ENCODE measurements at places on chromosomes 3 and 15.

DNA sequence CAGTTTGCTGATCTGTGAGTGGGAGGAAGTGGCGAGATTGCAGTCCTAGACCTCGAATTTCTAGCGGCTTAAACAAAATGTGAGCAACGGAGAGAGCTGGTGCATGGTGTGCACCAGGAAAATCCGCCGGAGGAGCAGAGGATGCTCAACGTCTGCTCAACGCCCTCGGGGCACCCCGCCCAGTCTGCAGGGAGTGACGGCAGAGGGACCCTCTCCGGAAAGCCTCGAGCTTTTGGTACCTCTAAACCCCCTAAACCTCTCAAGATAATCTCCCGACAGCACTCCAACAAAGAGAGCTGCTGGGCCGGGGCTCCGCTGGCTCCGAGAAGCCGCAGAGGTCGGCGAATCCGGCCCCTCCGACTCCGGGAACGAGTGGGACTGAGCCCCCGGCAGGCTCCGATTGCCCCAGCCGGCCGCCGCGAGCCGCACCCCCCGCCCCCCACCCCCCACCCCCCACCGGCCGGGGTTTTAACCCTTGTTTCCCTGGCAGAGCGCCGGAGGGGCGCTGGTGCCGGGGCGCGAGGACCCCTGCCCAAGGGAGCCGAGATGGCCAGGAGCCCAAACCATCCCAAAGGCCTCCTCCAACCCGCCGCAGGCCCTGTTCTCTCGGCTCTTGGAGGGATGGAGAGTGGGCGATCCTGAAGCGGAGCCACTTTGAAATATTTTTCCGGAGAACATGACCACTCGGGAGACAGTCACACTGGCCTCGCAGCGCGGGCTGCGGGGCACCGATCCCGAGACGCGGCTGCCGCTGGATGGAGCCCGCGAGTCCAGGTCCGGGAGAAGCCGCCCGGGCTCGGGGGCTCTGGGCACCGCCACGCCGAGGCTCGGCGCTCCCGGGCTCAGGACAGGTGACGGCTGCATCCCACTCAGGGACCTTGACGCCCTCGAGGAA, 1.5 kb downstream of the MEGF11 start:
- DNase-seq: peak; percentile 53

DNA sequence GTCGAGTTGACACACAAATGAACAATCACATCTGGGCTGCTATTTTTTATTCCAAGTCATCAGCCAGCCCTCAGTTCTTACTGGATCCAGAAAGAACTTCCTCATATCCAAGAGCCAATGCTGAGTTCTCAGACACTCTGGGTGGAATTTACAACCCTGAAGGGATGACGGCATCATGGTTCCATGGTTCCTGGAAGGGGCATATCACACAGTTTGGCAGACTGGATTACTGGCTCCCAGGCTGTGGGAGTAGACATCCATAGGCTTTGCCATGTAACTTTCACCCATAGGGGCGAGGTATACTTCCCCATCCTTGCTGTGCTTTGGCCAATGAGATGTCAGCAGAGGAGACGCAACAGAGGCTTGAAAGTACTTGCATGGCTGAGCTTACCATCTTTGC, 26.9 kb upstream of the KBTBD12 start:
- DNase-seq: no peak

- DNase-seq: no peak
Observed at GRCh38 chr15:94306700-94307650, 75.6 kb downstream of the MCTP2 start.

GRCh38 chr15:74906067-74906449, 593 bp downstream of the FAM219B start:
- no peak for DNase-seq

DNA sequence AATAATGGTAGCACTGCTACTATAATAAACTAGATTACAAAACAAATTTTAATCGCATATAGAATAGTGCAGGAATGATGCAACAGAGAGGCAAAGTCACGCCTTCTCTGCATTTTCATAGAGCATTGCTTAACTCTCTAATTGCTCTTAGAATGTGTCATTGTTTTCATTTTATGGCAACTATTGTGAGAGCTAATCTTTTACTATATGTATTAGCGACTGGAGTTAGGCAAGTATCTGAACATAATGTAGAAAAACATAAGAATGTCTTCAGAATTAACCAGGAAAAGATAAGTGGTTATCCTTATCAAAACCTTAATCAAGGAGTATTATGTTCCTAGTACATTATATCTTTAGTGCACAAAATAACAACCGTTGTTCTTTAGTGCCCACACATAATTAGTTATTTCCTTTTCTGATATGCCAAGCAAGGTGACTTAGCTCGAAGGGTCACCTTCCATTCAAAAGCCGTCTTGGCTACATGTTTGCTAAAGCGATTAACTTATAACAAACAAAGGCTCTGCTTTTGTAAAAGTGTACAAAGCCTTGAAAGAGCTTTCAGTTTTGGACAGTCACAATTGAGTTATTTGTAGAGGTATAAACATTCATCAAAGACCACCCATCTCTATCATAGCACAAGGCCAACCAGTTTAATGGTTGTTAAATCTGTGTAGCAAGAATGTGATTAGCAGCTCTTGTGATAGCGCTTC, 1328.9 kb downstream of the ROBO2 start:
- DNase-seq: no peak

GRCh38 chr3:47503033-47503432, 10.5 kb downstream of the ELP6 start:
- no peak for DNase-seq

DNA sequence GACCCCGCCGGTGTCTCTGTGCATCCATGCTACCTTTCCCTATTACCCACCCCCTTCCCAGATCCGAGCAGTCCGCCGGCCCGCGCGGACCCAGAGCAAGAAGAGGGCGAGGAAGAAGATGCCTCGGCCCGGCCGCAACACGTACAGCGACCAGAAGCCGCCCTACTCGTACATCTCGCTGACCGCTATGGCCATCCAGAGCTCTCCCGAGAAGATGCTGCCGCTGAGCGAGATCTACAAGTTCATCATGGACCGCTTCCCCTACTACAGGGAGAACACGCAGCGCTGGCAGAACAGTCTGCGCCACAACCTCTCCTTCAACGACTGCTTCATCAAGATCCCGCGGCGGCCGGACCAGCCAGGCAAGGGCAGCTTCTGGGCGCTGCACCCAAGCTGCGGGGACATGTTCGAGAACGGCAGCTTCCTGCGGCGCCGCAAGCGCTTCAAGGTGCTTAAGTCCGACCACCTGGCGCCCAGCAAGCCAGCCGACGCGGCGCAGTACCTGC, 788 bp downstream of the FOXB1 start:
- peak; percentile 39 for DNase-seq

- DNase-seq: no peak
Observed at GRCh38 chr3:181695661-181696491, 15.8 kb upstream of the SOX2 start.

DNA sequence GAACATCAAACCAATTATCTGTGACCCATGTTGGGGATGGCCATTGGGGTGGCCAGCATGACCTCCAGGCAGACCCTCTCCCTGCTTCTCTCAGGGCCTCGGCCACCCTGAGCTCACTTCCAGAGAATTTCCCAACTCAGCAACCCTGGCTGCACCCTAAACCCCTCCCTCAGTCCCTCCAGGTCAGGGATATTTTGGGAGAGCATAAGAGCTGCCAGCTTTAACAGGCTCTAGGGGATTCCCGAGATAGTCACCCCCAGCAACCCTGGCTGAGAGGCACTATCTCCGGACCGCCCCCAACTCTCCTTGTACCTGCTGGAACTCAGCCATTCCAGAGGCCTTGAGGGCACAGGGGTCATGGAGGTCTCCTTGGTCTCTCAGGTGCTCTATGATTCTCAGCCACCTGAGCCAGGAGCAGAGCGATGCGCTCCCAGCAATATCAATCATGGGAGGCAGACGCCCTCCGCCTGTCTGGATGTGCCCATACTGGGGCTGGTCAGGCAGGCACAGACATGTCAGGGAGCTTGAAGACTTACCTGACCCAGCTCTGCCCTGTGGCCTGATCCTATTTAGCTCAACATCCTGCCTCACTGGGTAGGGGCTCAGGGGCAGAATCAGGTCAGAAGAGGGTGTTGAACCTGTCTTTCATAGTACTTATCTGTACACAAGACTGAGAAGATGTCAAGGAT, 34.9 kb upstream of the CILP start:
- no peak for DNase-seq

GRCh38 chr3:57147071-57147470, 18.1 kb downstream of the IL17RD start:
- no peak for DNase-seq

- no peak for DNase-seq
Observed at GRCh38 chr15:99139276-99139675, 34.4 kb downstream of the SYNM start.

GRCh38 chr3:38454884-38455638, 1.4 kb downstream of the ACVR2B start:
- peak; percentile 76 for DNase-seq

GRCh38 chr3:6097021-6097420, 763.9 kb upstream of the GRM7 start:
- no peak for DNase-seq

DNA sequence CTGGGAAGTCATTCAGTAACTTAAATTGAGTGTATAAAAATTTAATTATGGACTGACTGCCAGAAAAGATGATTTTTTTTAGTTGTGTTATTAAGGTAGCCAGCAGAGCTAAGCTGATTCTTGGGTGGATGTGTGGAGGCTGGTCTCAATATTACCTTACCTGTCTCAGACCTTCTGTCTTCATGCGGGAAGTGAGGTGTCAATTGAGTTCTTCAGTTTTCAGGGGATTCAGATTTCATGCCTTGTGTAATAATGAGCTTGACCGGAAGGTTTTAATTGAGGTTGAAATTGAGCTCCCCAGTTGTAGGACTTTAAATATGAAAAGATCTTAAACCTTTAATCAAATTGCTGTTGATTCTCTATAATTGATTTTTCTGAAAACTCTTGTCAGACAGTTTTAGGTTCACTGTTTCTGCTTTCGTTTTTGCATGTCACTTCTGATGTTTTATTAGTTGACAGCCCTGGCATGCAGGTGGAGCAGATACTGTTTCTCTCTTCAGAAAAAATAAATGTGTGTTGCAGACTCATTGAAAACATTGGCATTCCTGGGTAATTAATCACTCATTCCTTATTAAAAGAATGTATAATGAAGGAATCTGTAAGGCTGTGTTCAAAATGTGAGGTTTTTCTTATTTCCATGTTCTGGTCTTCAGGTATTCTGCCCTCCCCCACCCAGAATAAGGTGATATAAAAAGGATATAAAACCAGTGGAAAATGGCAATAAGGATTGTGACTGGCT, 54.5 kb downstream of the PSMD6 start:
- DNase-seq: no peak

GRCh38 chr3:107699682-107700081, 176.9 kb downstream of the BBX start:
- no peak for DNase-seq

GRCh38 chr3:193297421-193297820, 56.4 kb downstream of the PLAAT1 start:
- no peak for DNase-seq

GRCh38 chr3:193544289-193544688, 10.4 kb downstream of the ATP13A4 start:
- no peak for DNase-seq

DNA sequence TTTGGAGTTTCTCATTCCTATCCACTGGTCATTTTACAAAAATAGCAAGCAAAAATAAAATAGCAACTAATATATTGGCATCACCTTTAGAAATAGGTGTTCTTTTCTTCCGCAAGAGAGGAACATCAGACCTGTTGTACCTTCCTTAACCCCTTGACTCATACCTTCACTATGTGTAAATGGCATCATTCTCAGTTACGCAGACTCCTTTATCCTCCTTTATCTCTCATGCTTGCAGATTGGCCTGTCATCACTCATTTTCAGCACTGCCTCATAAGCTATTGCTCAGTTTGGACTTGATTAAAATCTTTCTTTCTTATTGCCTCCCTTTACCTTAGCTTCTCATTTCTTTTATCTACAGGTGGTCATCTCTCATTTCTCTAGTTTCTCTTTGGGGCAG, 21.4 kb downstream of the ARHGEF26 start:
- no peak for DNase-seq

- DNase-seq: peak; percentile 42
Observed at GRCh38 chr15:70466895-70467529, 296.3 kb downstream of the UACA start.

GRCh38 chr3:177468331-177468730, 271.0 kb upstream of the TBL1XR1 start:
- no peak for DNase-seq

- no peak for DNase-seq
Observed at GRCh38 chr3:113242096-113242581, 30.8 kb downstream of the BOC start.

DNA sequence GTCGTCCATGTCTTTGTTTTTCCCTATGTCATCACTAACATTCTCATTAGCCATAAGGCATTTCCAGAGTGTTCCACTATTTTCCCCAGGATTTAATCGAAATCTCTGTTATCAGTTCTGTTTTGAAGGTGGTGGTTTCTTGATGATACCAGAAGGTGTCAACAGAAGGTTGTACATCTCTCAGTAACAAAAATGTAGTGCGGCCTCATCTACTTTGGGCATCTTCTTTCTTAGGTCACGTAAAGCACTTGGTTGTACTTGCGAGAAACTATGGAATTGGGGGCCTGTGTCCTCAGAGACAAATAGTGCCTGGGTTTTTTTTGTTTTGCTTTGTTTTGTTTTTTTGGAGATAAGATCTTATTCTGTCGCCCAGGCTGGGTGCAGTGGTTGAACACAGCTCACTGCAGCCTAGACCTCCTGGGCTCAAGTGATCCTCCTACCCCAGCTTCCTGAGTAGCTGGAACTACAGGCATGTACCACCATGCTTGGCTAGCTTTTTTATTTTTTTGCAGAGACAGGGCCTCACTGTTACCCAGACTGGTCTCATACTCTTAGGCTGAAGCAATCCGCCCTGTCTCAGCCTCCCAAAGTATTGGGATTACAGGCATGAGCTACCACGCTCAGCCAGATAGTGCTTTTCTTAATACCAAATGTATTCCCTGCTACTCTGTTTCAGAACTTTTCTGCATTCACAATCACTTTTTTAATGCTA, 61.2 kb upstream of the FURIN start:
- no peak for DNase-seq

DNA sequence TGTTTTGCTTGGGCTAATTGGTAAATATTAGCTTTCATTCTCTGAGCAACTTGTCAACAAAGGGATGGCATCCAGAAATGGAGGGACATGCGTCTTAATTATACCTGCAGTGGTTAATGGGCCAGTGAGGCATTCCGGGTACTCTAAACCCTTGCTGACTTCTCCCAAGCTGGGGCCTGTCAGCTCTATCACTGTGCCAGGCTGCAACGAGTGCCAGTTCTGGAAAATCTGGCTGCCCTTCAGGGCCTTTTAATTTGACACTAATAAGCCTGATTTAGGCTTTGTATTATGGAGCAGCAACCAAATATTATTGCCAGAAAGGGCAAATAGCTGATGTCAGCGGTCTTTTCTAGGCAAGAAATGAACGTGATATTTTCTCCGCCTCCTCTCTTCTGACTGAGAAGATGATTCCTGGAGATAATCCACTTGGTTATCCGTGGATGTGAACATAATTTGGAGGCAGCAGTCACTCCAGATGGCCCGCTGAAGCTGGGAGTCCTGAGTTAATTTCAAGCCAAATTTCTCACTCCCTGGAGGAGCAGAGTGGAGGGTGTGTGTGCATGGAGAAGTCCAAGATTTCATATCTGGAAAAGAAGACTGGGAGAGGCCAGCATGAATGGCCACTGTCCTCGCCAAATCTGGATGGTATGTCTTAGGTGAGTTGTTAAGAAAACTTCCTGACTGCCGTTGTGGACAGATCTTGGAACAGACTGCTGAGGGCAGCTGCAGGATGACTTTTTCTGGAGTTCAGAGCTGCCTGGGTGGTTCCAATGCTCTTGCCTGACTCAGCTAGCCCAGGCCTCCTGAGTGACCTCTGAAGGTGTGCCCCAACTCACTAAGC, 44.4 kb upstream of the PSMD6 start:
- DNase-seq: no peak

GRCh38 chr15:38247336-38247735, 5.3 kb upstream of the SPRED1 start:
- no peak for DNase-seq
